Nucleus accumbens (tissue), 56 donors: ENCODE measurements at places on chromosomes 5 and 9.
A peak's percentile ranks its signal among the peaks of the same experiment; 100 is the strongest.

GRCh38 chr5:55603922-55604321, 69.2 kb upstream of the PLPP1 start:
- DNase-seq, result peak; percentile 65

DNA sequence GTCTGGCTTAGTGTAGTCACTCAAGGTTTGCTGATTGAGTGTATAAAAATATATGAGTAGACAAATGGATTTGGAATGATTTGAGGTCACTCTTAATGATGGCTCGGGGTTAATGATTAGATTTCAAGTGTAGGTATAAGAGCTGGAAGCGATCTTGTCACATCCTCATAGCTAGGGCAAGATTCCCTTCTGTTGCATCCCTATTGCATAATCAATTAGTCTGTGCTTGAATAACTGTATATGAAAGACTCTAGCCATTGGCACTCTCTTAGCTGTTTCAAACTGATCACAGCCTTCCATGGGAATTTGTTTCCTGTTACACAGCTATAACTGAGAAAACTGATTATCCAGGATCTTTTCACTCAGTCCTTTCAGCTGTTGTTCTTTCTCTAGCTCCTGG, 811.6 kb downstream of the TLE4 start:
- no peak for DNase-seq

DNA sequence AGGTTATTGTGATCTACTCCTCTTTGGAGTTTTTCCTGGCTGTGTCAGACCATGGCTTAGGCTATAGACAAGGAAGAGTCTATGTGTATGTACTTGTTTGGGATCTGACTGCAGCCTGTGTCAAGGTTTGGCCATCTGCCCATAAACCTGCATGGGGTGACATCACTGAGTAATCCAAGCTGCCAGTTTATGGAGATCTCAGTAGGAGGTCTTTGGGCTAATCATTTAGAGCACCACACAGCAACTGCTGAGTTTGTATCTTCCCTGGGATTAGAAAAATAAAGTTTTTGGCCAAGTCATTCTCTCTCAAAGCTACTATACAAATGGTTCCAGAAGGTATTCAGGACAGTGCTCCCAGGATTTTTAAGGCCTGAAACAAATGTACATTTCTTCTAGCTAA, 65.5 kb upstream of the HSPB3 start:
- no peak for DNase-seq

DNA sequence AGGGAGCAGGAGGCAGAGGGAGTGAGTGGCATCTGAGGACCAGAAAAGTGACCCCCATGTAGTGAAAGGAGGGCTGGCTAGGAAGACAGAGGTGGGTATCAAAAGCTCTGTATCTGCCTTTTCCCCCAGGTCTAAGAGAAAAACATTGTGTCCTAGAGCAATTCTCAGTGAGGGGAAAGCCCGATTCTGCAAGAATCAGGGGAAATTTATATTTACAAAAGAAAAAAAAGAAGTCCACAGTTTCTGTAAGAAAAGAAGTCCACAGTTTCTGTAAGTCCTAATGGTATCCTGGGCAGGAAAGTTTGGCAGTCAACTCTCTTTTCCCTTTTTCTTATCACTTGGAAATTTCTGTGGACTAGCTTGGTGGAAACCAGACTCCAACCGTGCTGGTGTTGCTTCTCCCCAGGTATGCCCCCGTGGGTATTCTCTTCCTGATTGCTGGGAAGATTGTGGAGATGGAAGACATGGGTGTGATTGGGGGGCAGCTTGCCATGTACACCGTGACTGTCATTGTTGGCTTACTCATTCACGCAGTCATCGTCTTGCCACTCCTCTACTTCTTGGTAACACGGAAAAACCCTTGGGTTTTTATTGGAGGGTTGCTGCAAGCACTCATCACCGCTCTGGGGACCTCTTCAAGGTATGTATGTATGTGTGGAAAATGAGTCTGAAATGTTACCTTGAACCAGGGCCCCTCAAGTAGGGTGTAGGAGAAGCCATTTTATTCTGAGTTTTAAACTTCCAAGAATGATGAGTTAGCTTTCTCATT, 73.0 kb downstream of the SLC1A3 start:
- no peak for DNase-seq

DNA sequence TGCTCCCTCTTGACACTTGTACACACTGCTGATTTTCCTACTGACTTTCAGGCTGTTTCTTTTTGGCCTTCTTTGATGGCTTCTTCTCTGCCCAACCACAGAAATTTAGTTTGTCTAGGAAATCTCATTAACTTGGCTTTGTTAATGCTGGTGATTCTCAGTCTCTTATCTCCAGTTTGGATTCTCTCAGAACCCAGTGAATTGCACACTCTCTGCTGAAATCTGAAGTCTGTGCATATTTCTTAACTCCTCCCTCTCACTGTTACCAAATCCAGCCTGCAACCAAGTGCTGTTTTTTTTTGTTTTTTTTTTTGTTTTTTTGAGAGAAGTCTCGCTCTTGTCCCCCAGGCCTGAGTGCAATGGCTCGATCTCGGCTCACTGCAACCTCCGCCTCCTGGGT, 117.2 kb downstream of the CDC42SE2 start:
- no peak for DNase-seq

DNA sequence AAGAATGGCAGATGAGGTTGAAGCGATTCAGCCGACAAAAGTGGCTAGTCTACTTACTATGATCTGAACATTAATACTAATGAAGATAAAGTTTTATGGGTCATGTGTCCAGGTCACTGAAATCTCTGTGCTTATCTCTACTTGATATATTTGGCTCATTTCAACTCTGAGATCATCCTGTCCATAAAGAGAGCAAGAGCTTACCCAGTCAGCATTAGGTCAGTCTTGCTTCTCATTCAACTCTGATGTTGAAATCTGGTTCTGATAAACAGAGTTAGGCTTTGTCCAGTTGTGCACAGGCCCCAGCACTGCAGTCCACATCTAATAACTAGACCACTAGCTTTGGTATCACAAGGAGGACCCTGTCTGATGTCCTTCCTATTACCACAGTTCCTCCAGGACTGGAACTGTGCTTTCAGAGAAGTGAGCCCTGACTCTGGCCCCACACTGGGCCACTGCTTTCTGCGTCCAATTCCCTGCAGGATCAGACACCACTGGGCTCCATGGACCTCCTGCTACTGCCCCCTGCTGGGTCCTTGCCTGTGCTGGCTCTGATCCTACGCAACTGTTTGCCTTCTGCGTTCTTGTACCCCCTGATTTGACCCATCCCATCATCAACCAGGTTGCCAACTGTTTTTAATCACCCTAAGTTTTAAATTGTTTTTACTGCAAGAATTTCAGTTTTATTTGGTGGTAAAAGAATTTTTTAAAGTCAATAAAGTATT, 23.7 kb upstream of the FAM120A start:
- no peak for DNase-seq

DNA sequence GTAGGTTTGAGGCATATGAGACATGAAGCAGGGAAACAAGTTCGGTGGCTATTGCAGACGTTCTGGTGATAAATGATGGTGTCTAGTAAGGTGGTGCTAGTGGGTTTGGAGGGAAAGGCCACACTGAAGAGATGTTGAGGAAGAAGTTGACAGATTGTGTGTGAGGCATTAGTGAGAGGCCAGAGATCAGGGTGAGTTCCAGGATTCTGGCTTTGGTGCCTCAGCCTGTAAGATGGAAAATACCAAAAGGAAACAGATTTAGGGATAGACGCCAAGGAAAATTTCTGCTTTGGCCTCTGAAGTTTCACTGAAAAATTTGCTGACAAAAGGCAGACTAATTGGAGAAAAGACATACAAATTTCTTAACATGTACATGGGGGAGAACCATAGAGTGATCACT, 6.4 kb upstream of the PAIP1 start:
- no peak for DNase-seq

- DNase-seq, result no peak
These were observed 116.8 kb upstream of the CNTLN start for GRCh38 chr9:17017931-17018491.

GRCh38 chr9:7542126-7542525, 257.5 kb downstream of the DMAC1 start:
- DNase-seq, result no peak

- no peak for DNase-seq
These were observed 139.0 kb downstream of the CACNA1B start for GRCh38 chr9:138016406-138017187.
